Activated CD8-positive, alpha-beta T cell treated with anti-CD3 and anti-CD28 coated beads, Interleukin-2, amount 10 ng/mL, durations not matched to agents 7 days and 5 days (primary cell): ENCODE measurements at places on chromosomes 6 and 20.
A peak's percentile ranks its signal among the peaks of the same experiment; 100 is the strongest.

- peak; percentile 96 for DNase-seq
Observed at GRCh38 chr20:44960103-44960852, at the start of gene TOMM34. TOMM34 (minus strand) TSS chr20:44960397; CDS start chr20:44960333, 64 bp downstream.

GRCh38 chr20:10947726-10948125, 273.9 kb upstream of the JAG1 start:
- no peak for DNase-seq

- peak; percentile 13 for DNase-seq
Observed at GRCh38 chr6:170211404-170212025, 79.4 kb downstream of the DLL1 start.

DNA sequence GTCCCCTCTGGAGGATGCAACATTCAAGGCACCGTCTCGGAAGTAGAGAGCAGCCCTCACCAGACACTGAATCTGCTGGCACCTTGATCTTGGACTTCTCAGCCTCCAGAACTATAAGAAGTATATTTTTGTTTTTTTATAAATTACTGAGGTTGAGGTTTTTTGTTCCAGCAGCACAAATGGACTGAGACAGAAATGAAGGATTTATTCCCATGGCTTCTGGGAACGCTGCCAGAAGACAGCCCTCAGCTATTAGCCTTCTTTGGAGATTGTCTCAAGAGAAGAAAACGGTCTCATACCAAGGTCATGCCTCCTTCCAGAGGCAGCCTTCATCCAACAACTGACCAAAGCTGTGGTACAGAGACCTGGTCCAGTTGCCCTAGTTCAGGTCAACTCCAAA, 85.4 kb downstream of the CHMP4B start:
- DNase-seq, result no peak
